ENCODE measurements at places on chromosomes 11 and 22.

DNA sequence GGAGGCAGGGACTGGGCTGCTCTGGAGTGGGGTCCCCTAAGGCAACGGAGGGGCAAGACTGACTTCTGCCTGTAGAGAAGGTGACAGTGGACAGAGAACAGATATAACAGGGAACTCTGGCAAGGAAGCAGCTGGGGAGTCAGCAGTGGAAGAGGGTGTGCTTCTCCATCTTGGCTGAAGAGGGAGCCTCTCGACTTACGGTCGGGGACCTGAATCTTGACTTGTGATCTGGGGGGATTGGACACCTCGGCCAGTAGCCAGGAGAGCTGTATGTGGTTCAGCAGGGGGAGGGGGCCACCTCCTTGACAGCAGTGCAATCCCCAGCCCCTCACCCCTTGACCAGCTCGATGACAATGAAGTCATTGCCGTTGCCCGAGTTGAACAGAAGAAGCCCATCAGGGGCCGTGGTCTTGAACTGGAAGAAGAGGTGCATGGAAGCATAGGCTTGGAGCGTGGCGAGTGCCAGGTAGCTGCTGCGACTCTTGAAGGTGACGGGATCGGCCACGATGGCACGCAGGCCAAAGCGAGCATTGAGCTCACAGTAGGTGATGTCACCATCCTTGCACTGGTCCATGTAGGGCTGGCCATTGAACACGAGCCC is 60.0 kb downstream of the SLC22A12 start:
- no peak for DNase-seq

DNA sequence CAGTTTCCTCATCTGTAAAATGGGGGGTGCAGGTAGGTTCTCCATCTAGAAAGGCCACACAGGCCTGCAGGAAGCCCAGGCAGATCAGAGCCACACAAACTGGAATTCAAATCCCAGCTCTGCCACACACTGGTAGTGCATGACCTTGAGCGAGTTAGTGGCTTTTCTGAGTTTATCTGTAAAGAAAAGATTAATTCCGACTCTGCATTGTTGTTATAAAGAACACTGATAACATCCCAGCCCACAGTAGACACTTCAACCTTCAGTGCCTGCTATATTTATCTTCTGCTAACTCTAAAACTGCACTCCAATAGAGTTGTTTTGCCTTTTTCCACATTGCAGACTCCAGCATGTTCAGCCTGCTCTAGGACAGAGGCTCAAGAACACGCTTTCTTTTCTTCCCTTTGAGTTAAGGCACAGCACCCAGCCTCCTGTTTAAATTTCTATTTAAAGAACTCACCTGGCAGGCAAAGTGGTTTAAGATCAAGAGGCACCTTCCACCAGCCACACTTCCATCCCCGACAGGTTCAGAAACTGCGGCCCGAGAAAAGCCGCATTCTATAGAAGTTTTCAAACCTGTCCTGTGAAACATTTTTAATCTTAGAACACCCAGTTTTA is 133.9 kb downstream of the PLEKHA7 start:
- DNase-seq, result no peak

DNA sequence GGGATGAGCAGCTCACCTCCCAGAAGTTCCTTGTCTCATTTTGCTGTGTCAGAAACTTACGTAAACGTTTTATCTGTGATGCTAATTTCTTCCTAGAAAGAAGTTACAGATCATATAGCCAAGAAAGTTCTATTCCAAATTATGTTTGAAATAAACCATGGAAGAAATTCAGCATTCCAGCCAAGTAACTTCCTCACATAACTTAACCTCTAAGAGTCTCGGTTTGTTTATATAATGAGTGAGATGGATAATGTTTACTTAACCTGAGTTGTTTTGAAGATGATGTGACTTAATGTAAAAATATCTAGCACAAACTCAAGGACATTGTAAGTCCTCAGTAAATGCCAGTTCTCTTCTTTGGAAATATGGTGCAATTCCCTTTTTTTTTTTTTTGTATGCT is 8.9 kb upstream of the MUC15 start:
- DNase-seq, result no peak

- no peak for DNase-seq
Observed at GRCh38 chr11:114167771-114168448, 108.4 kb downstream of the ZBTB16 start.

GRCh38 chr11:111871693-111872161 is 346 bp upstream of the ALG9 start:
- DNase-seq, result no peak

GRCh38 chr11:116740741-116741140 is 32.0 kb downstream of the BUD13 start:
- DNase-seq, result no peak

DNA sequence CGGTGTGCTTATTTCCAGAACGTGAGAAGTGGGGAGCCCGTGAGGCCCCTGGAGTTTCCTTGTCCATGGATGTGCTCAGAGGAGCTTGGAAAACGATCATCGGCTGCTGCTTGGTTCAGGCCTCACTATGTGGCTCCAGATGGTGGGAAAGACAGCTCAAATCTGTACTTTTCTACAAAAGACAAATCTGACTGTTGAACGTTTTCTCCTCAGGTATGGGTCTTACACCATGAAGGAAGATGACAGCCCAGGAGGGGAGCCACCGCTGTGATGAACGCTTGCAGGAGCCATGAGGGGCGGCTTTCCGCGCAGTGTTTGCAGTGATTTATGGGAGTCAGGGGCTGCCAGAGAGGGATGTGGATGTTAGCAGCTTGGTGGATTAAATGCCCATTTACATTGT is 109.4 kb upstream of the E2F8 start:
- no peak for DNase-seq

DNA sequence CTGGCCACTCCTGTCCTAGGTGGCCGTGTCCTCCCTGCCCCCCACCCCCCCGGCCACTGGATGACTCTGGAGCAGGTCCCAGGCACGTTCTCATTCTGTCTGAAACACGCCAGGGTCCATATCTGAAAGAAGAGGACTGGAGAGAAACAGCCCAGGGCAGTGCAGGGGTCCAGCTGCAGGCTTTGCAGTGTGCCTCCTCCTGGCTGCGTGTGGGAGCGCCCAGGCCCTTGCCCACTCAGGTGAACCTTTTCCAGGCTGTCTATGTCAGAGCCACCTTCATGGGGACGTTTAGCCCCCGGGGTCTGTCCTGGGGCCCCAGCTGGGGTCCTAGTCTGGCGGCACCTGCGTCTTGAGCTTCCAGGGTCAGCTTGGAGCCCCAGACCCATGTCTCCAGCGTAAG is 15.6 kb downstream of the GRAMD4 start:
- DNase-seq, result no peak

GRCh38 chr22:19523240-19524169 is 705 bp downstream of the CLDN5 start:
- no peak for DNase-seq

- no peak for DNase-seq
Observed at GRCh38 chr11:6393989-6394670, 3.9 kb downstream of the SMPD1 start.

DNA sequence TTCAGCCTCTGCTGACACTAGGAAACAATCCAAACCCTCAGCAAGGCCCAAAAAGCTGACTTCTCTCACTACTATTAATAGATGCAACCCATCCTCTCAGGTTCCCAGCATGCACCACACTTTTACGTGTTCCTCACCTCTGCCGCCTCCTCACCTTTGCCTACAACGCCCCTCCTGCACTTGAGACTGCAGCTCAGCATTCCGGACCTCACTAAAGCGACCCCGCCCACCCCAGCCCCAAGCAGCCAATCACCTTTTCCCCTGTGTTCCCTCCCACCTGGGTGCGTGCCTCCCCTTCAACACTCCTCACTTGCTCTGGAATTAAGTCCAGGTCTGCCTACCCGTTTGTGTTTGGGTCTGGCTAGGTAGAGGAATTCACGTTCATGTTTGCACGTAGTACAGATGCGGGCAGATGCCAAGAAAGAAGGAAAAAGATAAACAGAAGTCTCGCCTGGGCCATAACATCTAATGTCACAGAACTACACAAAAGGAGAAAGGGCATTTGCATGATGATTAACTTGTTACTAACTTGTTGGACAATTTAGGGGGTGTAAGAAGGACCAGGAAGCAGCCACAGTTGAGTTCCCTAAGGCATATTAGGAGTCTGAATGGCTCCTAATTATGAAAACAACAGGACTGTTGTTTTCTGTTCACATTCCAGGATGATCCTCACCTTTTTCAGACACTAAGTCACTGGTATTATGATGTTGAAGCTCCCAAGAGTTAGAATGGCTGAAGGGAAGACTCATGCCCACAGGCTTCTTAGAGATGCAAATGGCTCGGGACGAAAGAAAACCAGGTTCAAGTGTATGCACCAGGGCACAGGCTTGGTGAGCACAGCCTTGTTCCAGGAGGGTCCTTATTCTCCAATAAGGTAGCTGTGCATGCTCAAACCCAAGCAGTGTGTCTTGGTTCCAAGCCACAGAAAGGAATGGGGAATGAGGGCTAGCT is 102.2 kb downstream of the MICAL3 start:
- DNase-seq, result no peak

DNA sequence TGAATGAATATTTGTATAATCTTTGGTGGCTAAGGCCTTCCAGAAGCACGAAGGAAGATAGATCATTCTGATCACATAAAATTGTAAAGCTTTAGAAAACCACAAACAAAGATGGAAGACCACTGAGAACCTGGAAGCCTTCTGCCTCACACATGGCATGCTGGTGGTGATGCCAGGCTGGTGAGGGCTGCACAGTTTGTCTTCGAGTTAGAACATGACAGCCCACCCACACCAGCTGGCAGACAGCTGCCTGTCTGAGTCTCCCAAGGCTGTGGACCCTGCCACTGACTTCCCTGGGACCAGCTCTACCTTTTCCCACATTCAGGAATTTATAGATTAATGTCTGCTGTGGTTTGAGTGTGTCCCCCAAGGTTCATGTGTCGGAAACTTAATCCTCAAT is 48.8 kb upstream of the B3GAT1 start:
- no peak for DNase-seq

GRCh38 chr11:33682446-33682845 is 18.2 kb downstream of the C11orf91 start:
- no peak for DNase-seq

GRCh38 chr22:44091021-44091721 is 67.1 kb downstream of the PARVB start:
- no peak for DNase-seq

Data from activated CD4-positive, CD25-positive, alpha-beta regulatory T cell treated with anti-CD3 and anti-CD28 coated beads, Interleukin-2, amount 50 U/mL, for 16 hours (primary cell).